ENCODE measurements at places on chromosomes 5 and 9. TPM values are rescaled to one million over a fixed set of nuclear protein-coding genes. Genes with fewer than 3 reads are reported as not detected.
A peak's percentile ranks its signal among the peaks of the same experiment; 100 is the strongest.

DNA sequence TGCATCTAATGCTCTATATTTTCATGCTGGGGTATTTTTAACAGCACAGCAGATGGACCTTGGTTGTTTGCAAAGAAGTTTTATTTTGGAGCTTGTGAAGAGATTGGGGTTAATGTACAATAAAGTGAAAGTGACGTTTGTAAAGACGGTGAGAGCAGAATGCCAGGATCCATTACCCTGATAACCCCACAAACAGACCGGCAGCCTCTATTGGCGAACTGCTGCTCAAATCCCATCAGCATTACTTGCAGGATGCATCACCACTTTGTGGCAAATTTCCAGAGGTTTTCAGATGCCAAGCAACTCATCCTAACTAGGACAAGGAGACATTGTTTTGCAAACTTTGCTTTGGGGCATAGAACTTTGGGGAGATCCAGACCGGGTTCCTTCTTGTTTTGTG is 383.3 kb upstream of the ZNF462 start:
- no peaks in the 10 kb centered on the region for H3K4me1 ChIP-seq
- H3K27ac ChIP-seq: no peak overlapping the region
- no peak overlapping the region for H3K4me3 ChIP-seq
- no peaks in the 10 kb centered on the region for H3K36me3 ChIP-seq

The TSSK1B gene
- total RNA-seq: not detected

GRCh38 chr9:14292181-14292739 is 21.7 kb downstream of the NFIB start:
- no peaks in the 10 kb centered on the region for H3K4me1 ChIP-seq
- DNase-seq: no peak
- H3K4me3 ChIP-seq: no peak overlapping the region
- H3K27me3 ChIP-seq: no peaks in the 10 kb centered on the region
- H3K27ac ChIP-seq: no peak overlapping the region

The TMEM171 gene
- not detected for total RNA-seq

The IFNK gene
- total RNA-seq: not detected

DNA sequence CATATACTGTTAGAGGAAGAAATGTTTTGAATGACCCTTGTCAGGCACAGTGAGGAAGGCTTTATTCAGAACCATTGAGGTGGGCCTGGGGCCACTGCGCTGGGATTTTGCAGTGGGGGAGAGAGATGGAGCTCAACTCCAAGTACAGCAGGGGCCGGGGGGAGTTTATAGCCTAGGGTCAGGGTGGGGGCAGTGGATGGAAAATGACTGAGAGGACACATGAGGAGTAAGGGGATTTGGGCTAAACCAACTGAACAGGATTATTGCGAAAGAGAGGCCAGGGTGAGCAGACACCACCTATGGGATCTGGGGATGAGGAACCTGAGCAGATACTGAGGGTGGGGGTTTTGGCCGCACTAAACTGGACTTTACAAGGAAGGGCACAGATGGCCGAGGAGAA is 6.3 kb downstream of the CEP72 start:
- no peaks in the 10 kb centered on the region for H3K27me3 ChIP-seq
- H3K27ac ChIP-seq: no peak overlapping the region
- peaks cover 8% of the 10 kb centered on the region for H3K4me1 ChIP-seq
- no peak for DNase-seq
- H3K4me3 ChIP-seq: no peak overlapping the region
- H3K36me3 ChIP-seq: peaks cover 88% of the 10 kb centered on the region

DNA sequence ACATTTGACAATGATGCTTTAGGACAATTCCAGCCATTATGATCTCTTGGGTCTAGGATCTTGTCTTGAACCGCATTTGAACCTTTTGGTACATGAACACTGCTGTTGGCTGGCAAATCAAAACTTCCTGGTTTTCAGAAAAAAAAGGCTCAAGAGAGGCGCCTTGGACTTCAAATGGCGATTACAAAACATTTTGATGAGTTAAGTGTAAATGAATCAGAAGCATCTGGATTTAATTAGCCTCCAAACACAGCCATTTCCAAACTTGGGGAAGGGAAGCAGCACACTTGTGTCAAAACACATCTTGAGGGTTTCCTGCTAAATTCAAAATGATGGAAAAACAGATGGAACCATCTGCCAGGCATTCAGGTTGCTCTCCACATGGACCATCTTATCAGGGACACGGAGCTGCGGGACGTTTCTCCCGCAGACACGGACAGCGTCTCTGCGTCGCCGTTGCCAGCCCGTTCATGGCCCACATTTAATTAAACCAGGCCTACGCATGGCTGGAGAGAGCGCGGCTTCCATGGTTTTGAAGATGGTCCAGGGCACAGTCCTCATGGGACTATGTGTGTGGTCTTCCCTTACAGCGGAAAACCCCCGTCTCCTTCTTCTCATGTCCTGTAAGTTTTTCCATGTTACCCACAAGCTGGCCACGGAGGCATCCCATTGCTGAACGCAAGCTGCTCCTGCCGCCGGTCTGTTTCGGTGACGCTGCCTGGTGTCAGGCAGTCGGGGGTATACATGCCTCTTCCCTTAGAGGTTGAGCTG is 55.8 kb upstream of the PTCH1 start:
- no peak overlapping the region for H3K4me3 ChIP-seq
- H3K27me3 ChIP-seq: peaks cover 15% of the 10 kb centered on the region
- H3K36me3 ChIP-seq: no peaks in the 10 kb centered on the region
- no peak overlapping the region for H3K27ac ChIP-seq
- peaks cover 5% of the 10 kb centered on the region for H3K4me1 ChIP-seq
- no peak for DNase-seq

The ANXA6 gene
- 12.0 TPM for total RNA-seq

DNA sequence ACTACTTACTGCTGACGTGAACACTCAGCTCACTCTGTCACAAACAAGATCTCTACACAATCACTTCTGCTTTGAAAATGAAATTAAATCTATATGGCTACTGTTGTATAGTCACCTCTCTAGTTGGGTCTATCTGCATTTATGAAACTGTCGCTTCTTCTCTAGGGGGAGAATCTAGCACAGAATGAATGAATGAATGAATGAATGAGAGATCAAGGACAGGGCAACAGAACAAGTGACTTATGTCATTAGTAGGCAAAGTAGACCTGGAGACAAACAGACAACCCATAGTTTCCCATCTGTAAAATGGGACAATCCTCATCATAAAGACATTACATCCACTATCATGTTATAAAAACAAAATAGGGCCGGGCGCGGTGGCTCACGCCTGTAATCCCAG is 13.4 kb downstream of the PTCH1 start:
- no peak overlapping the region for H3K27ac ChIP-seq
- no peak for DNase-seq
- H3K27me3 ChIP-seq: no peaks in the 10 kb centered on the region
- peaks cover 30% of the 10 kb centered on the region for H3K4me1 ChIP-seq

DNA sequence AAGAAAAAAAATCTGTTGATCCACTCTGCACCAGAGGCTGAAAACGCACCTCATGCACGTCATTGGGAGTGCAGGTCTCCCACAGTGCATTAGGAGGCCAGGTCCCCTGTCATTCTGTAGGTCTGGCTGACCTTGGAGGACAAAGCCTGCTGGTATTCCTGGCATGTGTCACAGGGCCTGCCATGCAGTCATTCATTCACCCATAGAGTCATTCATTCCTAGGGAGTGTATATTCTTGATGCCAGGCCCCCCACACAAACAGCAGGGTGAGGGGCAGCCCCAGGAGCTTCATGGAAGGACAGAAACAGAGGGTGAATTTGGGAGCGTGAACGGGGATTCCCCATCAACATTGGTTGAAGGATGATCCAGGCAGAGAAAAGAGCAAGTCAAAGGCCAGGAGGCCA is 2.2 kb downstream of the GBGT1 start:
- peaks cover 27% of the 10 kb centered on the region for H3K36me3 ChIP-seq
- H3K4me1 ChIP-seq: peaks cover 33% of the 10 kb centered on the region
- H3K27ac ChIP-seq: 0 out of 3 replicates have a peak overlapping the region, but pooled peaks have one; percentile 12
- H3K27me3 ChIP-seq: no peaks in the 10 kb centered on the region
- H3K4me3 ChIP-seq: no peak overlapping the region
- no peak for DNase-seq

DNA sequence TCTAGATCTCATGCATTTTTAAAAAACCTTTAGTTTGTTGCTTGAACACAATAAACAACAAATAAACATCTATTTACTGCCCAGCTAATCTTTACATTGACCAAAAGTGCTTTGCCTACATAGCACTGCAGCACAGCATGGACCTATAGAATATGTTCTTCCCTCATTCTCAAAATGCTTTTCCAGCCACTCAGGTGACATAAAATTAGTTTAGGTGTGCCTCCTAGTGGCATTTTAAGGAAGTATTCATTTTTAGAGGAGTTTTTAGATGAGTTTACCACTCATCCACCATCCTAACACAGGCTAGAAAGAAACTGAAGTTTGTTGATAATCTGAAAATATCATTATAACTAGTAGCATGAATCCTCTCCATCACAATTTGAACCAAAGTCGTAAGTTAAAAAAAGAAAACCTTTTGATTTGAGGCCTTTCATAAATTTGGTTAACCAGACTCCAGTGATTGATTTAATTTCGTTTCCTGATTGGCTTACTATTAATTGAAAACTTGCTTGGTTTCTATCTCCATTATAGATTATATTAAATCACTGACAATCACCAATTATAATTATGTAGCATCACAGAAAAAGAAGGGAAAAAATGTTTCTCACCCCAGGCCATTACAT is 12.6 kb downstream of the PLGRKT start:
- peak; percentile 29 for DNase-seq
- H3K4me1 ChIP-seq: no peaks in the 10 kb centered on the region
- H3K27ac ChIP-seq: no peak overlapping the region
- no peaks in the 10 kb centered on the region for H3K36me3 ChIP-seq
- no peak overlapping the region for H3K4me3 ChIP-seq

DNA sequence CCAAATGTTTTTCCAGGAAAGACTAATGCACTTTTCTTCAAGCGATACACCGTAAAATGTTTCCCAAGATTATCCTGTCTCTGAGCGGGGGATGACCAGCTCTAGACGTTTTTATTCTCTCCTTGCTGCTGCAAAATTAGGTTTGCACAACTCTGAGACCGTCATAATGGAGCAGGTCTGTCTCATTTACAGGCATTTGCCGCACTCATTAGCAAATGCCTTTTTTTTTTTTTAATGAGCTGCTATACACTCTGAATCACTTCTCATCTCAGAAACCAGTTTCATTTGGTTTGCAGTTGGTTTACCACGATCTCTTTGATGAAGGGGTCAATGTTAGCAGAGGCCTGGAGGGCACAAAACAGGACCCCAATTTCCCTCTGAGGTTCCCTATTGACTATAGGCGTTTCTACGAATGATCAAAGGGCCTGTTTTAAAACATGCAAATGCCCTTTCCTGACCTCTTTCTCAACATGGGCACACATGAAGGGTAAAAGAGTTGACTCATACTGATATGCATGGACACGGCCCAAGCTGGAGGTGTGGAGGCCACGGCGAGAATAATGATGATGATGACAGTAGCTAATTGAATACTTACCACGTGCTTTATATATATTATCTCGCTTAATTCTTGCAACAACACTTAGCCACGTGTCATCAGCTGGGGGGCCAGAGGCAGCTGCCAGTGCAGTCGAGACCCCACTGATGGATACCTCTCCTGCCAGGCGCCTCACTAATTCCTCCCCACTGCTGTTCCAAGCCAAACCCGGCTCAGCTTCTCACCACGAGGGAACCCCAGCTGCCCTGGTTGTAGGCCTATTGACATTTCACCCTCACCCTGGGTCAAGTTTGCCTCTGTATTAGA is 89.9 kb upstream of the PTCH1 start:
- no peak overlapping the region for H3K27ac ChIP-seq
- no peak overlapping the region for H3K4me3 ChIP-seq
- H3K4me1 ChIP-seq: no peaks in the 10 kb centered on the region
- H3K27me3 ChIP-seq: peaks cover 29% of the 10 kb centered on the region

The YTHDC2 gene
- total RNA-seq: 20.0 TPM

DNA sequence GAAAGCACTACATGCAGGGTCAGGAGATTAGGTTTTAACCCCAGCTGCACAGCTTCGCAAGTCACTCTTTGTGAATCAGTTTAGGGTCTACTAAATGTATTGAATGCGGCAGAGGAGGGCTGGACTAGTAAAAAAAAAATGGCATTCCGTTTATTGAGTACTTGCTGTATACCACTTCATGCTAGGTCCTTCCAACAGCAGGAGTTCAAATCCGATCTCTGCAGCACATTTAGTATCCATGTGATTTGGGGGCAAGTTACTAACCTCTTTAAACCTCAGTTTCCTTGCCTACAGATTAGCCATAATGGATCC is 204.4 kb downstream of the SNCAIP start:
- no peak overlapping the region for H3K27ac ChIP-seq
- DNase-seq: no peak
- no peak overlapping the region for H3K4me3 ChIP-seq
- H3K4me1 ChIP-seq: no peaks in the 10 kb centered on the region
- no peaks in the 10 kb centered on the region for H3K27me3 ChIP-seq

The FGF18 gene
- total RNA-seq: not detected

DNA sequence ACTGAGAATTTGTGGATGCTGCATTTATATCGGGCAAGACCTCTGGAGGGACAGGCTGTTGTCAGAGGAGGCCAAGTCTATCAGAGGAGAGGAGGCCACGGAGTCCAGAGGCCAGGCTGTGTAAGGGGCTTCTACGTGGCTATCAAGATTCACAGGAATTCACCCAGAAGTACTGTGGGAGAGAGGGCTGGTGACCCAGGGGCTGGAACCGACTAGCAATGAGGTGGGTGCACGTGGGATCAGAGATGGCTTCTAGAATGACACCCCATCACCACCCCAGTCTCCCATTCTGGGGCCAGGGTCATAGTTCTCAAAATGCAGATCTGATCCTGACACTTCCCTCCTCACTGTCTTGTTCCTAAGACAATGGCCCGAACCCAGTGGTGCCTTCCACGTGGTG is 61.2 kb upstream of the PHYKPL start:
- no peaks in the 10 kb centered on the region for H3K36me3 ChIP-seq
- no peaks in the 10 kb centered on the region for H3K4me1 ChIP-seq
- peaks cover 16% of the 10 kb centered on the region for H3K27me3 ChIP-seq
- no peak for DNase-seq
- H3K27ac ChIP-seq: no peak overlapping the region

GRCh38 chr5:158720281-158720680 is 379.4 kb downstream of the EBF1 start:
- no peak overlapping the region for H3K4me3 ChIP-seq
- DNase-seq: no peak
- no peaks in the 10 kb centered on the region for H3K36me3 ChIP-seq
- H3K27me3 ChIP-seq: no peaks in the 10 kb centered on the region
- no peak overlapping the region for H3K27ac ChIP-seq

DNA sequence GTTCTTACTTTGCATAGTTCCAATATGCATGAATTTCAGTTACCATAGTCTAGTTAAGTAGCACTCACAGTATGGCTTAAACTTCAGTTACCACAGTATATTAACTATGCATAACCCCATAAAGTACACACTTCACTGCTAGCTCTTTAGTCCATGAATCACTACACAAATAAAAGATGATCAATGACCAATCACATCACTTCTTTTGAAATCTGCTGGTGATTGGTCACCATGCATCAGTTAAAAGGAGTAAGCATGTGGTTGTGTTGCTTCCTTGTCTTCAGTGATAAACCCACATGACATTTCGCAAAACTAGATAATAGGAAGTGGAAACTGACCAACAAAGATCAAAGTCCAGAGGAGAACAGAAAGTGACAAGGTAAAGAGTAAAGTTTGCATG is 79.0 kb downstream of the TAF11L14 start:
- no peak for DNase-seq
- no peak overlapping the region for H3K4me3 ChIP-seq
- H3K27ac ChIP-seq: no peak overlapping the region
- no peaks in the 10 kb centered on the region for H3K27me3 ChIP-seq
- H3K36me3 ChIP-seq: no peaks in the 10 kb centered on the region
- no peaks in the 10 kb centered on the region for H3K4me1 ChIP-seq
